Testis (tissue), 5 donors: ENCODE measurements at places on chromosomes 7 and 10. TPM values are rescaled to one million over a fixed set of nuclear protein-coding genes. Genes with fewer than 3 reads are reported as not detected.

DNA sequence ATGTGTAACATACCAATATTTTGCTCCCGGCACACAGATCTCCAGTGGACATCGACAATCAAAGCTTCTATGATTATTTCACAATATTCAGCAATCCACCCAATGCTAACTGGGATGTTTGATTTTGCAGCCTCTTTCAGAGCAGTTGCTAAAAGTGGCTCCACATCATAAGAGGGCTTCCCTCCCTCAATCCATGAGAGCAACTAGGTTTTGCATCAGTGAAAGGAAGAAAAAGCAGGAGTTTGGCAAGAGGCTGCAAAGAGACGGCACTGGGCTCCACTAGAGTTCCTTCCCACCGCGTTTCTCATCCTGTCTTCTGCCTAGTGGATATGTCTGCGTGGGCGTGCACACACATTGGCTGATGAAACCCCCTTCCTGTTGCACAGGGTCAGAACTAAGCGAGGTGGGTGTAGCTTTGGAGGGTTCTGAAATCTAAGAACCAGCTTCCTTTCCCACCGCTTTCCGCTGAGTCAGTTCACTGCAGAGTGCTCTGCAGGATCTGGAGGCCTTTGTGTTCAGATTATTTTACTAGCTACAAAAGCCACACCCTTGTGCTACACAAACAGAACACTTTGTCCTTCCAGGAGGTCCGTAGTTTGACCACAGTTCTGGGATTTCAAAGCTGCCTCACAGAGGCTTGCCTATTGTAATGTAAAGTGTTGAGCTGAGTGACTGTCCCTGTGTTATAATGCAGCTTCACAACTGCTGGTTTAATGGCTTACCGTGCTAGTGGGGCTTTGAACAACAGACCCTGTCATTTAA lies 28.1 kb downstream of the ARL4A start:
- H3K4me1 ChIP-seq: peaks cover 10% of the 10 kb centered on the region
- H3K36me3 ChIP-seq: no peaks in the 10 kb centered on the region
- DNase-seq: peak; percentile 71
- H3K27me3 ChIP-seq: no peaks in the 10 kb centered on the region

GRCh38 chr10:70549351-70549961 lies 53.1 kb downstream of the PRF1 start:
- no peak overlapping the region for H3K27ac ChIP-seq
- DNase-seq: no peak
- H3K4me3 ChIP-seq: no peak overlapping the region
- no peaks in the 10 kb centered on the region for H3K27me3 ChIP-seq

DNA sequence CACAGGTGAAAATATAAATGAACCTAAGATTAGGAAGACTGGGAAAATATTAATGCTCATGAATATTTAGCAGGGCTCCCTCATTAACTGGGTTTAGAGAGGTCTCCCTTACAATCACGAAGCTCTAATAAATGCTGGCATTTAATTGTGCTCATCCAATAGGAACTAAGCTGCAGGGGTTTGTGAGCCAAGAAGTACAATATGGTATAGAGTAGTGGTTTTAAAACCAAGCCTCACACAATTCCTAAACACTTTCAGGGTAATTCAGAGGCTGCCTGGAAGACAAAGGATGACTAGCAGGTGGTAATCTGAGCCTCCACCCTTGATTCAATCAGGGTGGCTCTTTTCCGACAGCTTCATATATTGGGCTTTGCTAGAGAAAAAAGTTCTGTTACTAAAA lies 103.3 kb downstream of the GPAM start:
- no peaks in the 10 kb centered on the region for H3K36me3 ChIP-seq
- H3K27me3 ChIP-seq: no peaks in the 10 kb centered on the region
- H3K4me1 ChIP-seq: no peaks in the 10 kb centered on the region
- DNase-seq: no peak

DNA sequence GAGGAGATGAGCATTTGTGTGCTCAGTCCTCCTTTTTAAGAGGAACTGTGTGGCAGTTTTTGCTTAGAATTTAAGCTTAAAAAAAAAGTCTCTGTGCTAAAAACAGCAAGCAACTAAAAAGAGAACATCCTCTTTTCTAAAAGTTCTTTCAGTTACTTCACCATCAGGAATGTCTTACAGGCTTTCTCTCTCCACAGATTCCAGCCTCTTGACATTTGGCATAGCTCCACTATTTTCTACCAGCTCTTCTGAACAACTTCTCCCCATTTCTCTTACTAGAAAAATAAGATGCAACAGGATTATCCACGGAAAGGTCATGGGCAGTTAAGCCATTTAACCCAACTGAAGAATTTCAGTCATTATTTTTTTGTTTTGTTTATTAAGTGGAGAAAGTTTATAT lies 13.2 kb downstream of the PCLO start:
- H3K36me3 ChIP-seq: no peaks in the 10 kb centered on the region
- no peaks in the 10 kb centered on the region for H3K4me1 ChIP-seq
- H3K27ac ChIP-seq: no peak overlapping the region
- DNase-seq: no peak

- no peak overlapping the region for H3K27ac ChIP-seq
- DNase-seq: no peak
- H3K36me3 ChIP-seq: no peaks in the 10 kb centered on the region
Measured at GRCh38 chr10:106387063-106387462, 777.4 kb downstream of the SORCS1 start.

GRCh38 chr7:123979876-123980275 lies 53.0 kb downstream of the TMEM229A start:
- no peak overlapping the region for H3K4me3 ChIP-seq
- no peak overlapping the region for H3K27ac ChIP-seq
- H3K27me3 ChIP-seq: no peaks in the 10 kb centered on the region
- no peak for DNase-seq

- no peaks in the 10 kb centered on the region for H3K36me3 ChIP-seq
- no peaks in the 10 kb centered on the region for H3K4me1 ChIP-seq
- DNase-seq: no peak
- H3K4me3 ChIP-seq: no peak overlapping the region
- no peak overlapping the region for H3K27ac ChIP-seq
Measured at GRCh38 chr10:84765086-84765485, 436.7 kb downstream of the CCSER2 start.

GRCh38 chr10:47071891-47072290 lies 160.7 kb downstream of the PTPN20 start:
- H3K27me3 ChIP-seq: no peaks in the 10 kb centered on the region
- no peak for DNase-seq
- H3K4me1 ChIP-seq: no peaks in the 10 kb centered on the region
- H3K27ac ChIP-seq: no peak overlapping the region
- no peaks in the 10 kb centered on the region for H3K36me3 ChIP-seq
- no peak overlapping the region for H3K4me3 ChIP-seq

- H3K4me3 ChIP-seq: no peak overlapping the region
- H3K27ac ChIP-seq: no peak overlapping the region
- no peak for DNase-seq
- H3K27me3 ChIP-seq: no peaks in the 10 kb centered on the region
- H3K4me1 ChIP-seq: no peaks in the 10 kb centered on the region
Measured at GRCh38 chr10:92430103-92430502, 139.1 kb downstream of the MARCHF5 start.

GRCh38 chr7:43110791-43111535 lies 1.5 kb upstream of the HECW1 start:
- H3K36me3 ChIP-seq: no peaks in the 10 kb centered on the region
- DNase-seq: no peak
- no peak overlapping the region for H3K4me3 ChIP-seq
- H3K27ac ChIP-seq: no peak overlapping the region
- peaks cover 3% of the 10 kb centered on the region for H3K27me3 ChIP-seq

DNA sequence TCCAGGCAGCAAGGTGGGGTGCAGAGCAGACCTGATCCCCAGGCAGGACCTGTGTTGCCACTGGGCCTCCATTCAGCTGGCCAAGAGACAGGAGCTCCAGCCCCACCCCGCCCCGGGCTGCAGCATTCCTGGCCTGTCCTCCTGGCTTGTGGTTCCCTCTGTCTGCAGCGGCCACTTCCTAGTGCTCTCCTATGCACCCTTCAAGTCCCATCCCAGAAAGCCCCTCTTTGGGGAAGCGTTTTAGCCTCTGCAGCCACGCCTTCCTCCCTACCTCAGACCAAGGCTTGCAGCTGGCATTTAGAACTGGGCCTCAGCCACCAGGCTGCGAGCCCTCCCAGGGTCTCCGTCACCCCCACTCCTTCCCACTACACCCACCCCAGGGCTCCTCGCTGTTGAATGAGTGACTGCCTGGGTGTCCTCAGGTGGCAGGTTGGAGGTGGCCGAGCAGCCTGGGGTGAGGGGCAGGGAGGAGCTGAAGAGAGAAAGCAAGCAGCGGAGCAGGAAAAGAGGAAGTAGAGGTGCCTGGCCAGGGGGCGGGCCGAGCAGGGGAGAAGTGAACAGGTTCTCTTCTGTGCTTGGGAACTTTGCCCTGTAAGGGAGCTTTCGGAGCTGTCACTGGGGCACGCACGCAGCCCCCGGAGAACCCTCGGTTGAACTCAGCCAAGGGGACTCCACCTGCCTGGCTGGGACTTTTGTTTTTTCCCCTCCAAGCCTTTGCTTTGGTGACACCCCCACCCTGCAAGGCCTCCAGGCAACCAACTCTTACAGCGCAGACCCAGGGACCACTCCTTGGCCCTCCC lies 109.1 kb upstream of the TNRC18 start:
- peak; percentile 65 for DNase-seq
- peaks cover 31% of the 10 kb centered on the region for H3K4me1 ChIP-seq
- H3K36me3 ChIP-seq: no peaks in the 10 kb centered on the region
- H3K4me3 ChIP-seq: no peak overlapping the region
- peak overlapping the region; percentile 100 for H3K27ac ChIP-seq
- H3K27me3 ChIP-seq: no peaks in the 10 kb centered on the region

GRCh38 chr10:13801907-13802288 lies 215.1 kb downstream of the PRPF18 start:
- no peaks in the 10 kb centered on the region for H3K27me3 ChIP-seq
- no peak for DNase-seq
- no peak overlapping the region for H3K4me3 ChIP-seq
- no peak overlapping the region for H3K27ac ChIP-seq

- no peak overlapping the region for H3K27ac ChIP-seq
- no peak overlapping the region for H3K4me3 ChIP-seq
- no peaks in the 10 kb centered on the region for H3K27me3 ChIP-seq
- DNase-seq: no peak
Measured at GRCh38 chr7:90723233-90723632, 127.1 kb downstream of the CDK14 start.

DNA sequence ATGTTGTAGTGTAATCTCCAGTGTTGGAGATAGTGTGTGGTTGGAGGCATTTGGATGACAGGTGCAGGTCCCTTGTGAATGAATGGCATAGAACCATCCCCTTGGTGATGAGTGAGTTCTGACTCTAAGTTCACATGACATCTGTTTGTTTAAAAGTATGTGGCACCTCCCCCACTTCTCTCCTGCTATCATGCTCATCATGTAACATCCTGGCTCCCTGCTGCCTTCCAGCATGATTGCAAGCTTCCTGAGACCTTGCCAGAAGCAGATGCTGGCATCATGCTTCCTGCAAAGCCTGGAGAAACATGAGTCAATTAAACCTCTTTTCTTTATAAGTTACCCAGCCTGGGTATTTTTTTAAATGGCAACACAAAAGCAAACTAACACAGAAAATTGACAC lies 499.0 kb upstream of the SEMA3D start:
- H3K27ac ChIP-seq: no peak overlapping the region
- no peak for DNase-seq
- no peaks in the 10 kb centered on the region for H3K36me3 ChIP-seq
- no peaks in the 10 kb centered on the region for H3K27me3 ChIP-seq
- no peak overlapping the region for H3K4me3 ChIP-seq
- no peaks in the 10 kb centered on the region for H3K4me1 ChIP-seq

DNA sequence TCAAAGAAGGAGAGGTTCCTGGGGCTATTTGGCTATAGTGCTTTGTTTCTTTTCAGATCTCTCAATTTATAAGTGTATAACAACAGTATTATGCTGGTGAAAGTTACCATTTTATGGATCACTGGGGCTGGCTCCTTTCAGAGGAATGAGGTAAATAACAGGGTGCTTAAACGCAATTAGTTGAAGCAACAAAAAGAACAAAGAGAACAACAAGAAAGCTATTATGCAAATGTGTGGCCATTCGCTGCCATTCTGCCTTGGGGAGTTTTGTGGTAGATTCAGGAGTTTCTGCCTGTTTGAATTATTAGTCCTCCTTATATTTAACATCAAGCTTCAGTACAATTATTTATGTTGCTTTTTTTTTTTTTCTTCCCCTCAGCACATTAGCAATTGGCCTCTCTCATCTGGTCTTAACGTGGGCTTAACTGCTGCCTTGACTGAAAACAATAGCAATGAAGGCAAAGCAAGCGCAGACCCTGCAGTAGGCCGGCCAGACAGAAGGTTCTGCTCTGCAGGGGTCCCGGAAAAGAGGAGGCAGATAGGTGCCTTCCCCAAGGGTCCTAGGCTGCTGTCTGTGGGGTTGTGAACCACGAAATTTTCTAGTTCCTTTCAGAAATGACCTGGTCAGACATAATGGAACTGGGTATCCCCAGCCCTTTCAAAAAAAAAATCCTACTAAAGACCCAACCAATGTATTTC lies 339.9 kb upstream of the PODXL start:
- DNase-seq: no peak
- H3K27me3 ChIP-seq: no peaks in the 10 kb centered on the region
- no peaks in the 10 kb centered on the region for H3K36me3 ChIP-seq
- H3K4me1 ChIP-seq: no peaks in the 10 kb centered on the region
- H3K27ac ChIP-seq: no peak overlapping the region

- no peak overlapping the region for H3K27ac ChIP-seq
- DNase-seq: no peak
- H3K27me3 ChIP-seq: no peaks in the 10 kb centered on the region
- H3K4me1 ChIP-seq: no peaks in the 10 kb centered on the region
Measured at GRCh38 chr7:33612442-33612841, 292.9 kb upstream of the BMPER start.

- no peaks in the 10 kb centered on the region for H3K27me3 ChIP-seq
- H3K27ac ChIP-seq: no peak overlapping the region
- no peaks in the 10 kb centered on the region for H3K36me3 ChIP-seq
- DNase-seq: no peak
Measured at GRCh38 chr7:68423356-68423755, 1174.9 kb upstream of the AUTS2 start.

- no peaks in the 10 kb centered on the region for H3K27me3 ChIP-seq
- H3K27ac ChIP-seq: no peak overlapping the region
- H3K36me3 ChIP-seq: no peaks in the 10 kb centered on the region
- no peak for DNase-seq
- no peak overlapping the region for H3K4me3 ChIP-seq
Measured at GRCh38 chr10:63917363-63917762, 396.2 kb downstream of the REEP3 start.

GRCh38 chr10:77285529-77286182 lies 352.0 kb downstream of the KCNMA1 start:
- no peaks in the 10 kb centered on the region for H3K36me3 ChIP-seq
- H3K4me3 ChIP-seq: no peak overlapping the region
- no peaks in the 10 kb centered on the region for H3K27me3 ChIP-seq
- H3K27ac ChIP-seq: no peak overlapping the region
- H3K4me1 ChIP-seq: no peaks in the 10 kb centered on the region

DNA sequence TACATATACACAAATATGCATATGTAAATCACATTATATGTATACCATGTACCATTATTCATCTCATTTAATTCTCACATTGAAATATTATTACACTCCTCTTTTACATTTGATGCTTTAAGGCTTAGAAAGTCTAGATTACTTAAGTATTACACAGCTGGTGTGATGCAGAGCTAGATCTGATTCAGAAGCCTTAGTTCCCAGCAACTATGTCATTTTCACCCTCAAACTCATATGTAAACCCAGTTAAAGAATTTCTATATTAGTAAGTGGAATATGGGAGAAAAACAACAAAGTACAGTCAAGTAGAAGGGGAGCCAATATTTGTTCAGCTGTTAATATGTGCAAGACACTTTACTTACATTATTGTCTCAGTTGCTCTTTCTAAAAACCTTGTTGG lies 74.3 kb upstream of the CSTF2T start:
- H3K27ac ChIP-seq: no peak overlapping the region
- H3K4me1 ChIP-seq: no peaks in the 10 kb centered on the region
- no peak overlapping the region for H3K4me3 ChIP-seq
- H3K27me3 ChIP-seq: no peaks in the 10 kb centered on the region
- DNase-seq: no peak

CDC14C gene
- 4.7 TPM for total RNA-seq

TFPI2 gene
- 1.3 TPM for total RNA-seq

PSMA2 gene
- 50.9 TPM for total RNA-seq
